ENCODE measurements at places on chromosomes 1 and 21.

GRCh38 chr1:55272994-55273393, 57.8 kb upstream of the USP24 start:
- DNase-seq = no peak

GRCh38 chr1:158290321-158290844, 660 bp downstream of the CD1C start:
- DNase-seq = no peak

- peak; percentile 63 for DNase-seq
Observed at GRCh38 chr1:14142397-14143100, 442.6 kb downstream of the PRDM2 start.

- no peak for DNase-seq
Observed at GRCh38 chr1:39036678-39037077, 10.5 kb downstream of the NDUFS5 start.

DNA sequence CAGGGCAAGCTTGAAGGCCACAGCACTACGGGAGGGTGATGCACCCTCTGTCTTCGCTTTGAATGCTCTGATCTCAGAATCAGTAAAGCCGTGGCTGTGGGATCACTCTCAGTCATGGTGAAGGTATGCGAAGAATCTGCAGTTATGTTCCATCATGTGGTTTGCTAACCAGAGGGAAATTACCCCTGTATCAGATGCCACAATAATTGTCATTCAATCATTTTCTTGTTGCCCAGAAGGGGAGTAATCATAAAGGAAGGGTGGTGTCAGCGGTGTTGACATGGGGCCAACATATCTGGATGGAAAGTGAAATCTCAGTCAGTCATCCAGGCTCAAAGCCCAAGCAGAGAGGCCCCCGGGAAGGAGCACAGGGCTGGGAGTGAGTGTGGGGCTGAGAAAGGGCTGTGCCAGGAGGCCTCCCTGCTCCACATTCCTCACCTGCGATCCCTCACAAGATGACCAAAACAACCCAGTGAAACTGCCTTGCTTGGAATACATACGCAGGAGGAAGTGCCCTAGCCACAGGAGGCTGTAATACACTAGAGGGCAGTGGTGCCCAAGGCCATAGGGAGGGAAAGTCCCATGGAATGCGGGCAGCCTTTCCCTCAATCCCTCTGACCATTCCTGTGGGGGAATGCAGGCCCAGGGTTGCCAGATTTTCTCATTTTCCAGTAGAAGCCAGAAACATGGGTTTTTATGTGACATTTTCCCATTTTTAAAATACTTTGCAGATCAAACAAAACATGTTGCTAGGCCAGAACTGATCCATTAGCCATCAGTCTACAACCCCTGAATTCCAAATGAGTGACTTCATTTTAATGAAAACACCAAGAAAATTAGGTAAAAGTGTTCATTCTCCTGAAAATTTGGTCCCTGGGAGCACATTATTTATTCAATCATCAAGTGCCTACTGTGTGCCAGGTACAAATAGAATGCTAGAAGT, 95.7 kb upstream of the VANGL1 start:
- no peak for DNase-seq

DNA sequence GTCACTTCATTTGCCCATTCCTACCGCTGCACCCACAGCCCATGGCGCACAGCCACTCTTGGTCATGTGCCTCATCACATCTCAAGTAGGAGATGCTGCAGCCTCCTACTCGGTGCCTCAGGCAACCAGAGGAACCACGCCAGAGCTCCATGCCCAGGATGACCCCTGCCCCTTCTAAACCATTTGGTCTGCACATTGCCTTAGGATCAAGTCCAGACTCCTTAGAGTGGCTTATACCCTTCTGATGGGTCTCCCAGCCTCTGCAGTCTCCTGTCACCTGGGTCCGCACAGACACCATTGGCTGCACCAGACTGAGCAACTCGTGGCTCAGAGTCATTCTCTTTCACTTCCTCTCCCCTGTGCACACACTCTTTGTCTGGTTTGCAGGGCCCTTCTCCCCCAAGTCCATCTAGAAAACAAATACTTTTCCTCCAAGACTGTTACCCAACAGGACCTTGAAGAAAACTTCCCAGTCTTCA, 2.2 kb upstream of the ADORA3 start:
- DNase-seq = no peak

DNA sequence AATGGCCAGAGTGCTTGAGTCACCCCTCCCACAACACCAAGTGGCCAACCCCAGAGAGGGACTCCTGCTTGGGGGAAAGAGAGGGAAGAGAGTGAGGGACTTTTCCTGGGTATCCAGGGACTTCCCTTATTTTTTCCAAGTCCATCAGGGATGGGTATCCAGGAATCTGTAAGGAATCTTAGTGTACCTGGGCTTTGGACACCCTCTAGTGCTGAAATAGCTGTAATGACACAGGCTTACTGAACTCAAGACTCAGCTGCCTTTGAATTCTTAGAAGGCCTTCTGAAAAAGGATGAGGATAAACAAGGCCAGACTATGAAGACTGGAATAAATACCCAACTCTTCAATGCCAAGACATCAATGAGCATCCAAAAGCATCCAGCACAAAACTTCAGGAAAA, 12.0 kb downstream of the TSHB start:
- DNase-seq = no peak

- no peak for DNase-seq
Observed at GRCh38 chr1:232207073-232207866, 422.7 kb downstream of the SIPA1L2 start.

- DNase-seq = no peak
Observed at GRCh38 chr21:15285556-15285955, 220.8 kb upstream of the NRIP1 start.

DNA sequence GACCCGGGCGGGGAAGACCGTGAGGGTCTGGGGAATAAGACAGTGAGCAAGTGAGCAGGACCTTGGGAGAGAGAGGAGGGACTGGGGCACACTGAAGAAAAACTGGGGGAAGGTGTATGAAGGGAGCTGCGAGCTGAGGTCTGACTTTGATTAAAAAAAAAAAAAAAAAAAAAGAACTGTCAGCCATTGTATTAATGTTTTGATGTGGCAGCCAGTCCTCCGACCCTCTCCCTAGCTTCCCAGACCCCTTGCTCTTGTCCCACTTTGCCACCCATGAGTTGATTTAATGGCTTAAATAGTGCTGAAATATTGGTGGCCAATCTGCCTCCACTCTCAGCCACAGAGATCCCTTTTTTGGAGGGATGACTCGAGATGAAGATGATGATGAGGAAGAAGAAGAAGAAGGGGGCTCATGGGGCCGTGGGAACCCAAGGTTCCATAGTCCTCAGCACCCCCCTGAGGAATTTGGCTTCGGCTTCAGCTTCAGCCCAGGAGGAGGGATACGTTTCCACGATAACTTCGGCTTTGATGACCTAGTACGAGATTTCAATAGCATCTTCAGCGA, 652 bp downstream of the HAX1 start:
- DNase-seq = no peak

- DNase-seq = no peak
Observed at GRCh38 chr1:212302745-212303383, 17.7 kb downstream of the PPP2R5A start.

- no peak for DNase-seq
Observed at GRCh38 chr1:162709870-162710269, 77.6 kb downstream of the DDR2 start.

DNA sequence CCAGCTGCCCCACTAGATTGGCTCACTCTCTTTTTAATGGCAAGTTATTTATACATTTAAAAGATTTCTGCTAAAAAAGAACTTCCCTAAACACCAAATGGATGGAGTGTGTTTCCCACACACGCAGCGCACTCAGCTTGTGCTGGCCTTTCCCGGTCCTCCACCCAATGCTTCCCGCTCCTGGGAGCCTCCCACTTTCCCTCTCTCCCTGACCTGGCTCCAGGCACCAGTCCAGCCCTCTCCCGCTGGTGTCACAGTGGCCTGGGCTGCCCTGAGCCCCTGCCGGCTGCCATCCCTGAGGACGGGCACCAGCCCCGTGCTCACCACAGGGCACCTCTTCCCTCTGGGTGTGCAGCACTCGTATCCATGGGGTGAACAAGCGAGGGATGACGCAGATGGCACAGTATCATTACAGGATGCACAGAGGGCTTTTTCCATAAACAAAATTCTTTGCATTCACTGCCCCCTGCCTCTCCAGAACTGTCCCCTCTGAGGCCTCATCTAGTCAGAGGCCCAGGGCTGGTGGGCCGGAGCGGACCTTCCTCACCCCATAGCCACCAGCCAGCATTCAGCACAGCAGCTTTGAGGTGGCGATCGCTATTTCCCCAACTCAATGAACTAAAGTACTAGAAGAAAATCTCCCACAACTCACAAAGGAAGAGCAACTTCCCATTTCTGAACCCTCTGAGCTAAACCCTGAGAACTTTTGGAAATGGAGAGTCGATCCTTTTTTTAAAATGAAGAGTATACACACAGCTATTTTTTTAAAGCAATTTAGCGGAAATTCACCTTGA, 68.5 kb downstream of the SLC37A1 start:
- DNase-seq = no peak

DNA sequence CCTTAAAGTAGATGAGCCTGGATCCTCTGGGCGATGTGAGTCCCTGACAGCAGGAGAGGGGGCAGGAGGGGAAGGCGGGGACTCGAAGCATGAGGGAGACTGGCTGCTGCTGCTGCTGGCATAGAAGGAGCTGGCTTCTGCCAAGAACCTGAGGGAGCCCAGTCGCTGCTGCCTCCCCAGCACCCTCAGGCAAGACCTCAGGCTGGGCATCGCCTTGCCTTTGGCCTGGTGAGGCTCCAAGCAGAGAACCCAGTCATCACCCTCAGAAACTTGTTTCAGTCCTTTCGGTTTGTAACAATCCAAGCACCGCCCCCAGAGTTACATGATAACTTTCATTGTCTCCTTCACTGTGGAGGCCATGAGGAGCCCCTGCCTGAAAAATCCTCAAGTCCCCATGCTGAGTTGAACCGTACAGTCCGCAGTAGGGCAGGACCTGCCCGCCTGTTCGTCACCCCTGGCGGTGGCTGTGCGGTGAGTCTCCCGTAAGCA, 38.8 kb downstream of the POFUT2 start:
- DNase-seq = no peak

GRCh38 chr1:11248169-11248568, 14.2 kb downstream of the MTOR start:
- no peak for DNase-seq

- no peak for DNase-seq
Observed at GRCh38 chr1:39981945-39982344, 27.0 kb downstream of the MFSD2A start.

- no peak for DNase-seq
Observed at GRCh38 chr1:110309139-110309538, 30.0 kb upstream of the RBM15 start.

DNA sequence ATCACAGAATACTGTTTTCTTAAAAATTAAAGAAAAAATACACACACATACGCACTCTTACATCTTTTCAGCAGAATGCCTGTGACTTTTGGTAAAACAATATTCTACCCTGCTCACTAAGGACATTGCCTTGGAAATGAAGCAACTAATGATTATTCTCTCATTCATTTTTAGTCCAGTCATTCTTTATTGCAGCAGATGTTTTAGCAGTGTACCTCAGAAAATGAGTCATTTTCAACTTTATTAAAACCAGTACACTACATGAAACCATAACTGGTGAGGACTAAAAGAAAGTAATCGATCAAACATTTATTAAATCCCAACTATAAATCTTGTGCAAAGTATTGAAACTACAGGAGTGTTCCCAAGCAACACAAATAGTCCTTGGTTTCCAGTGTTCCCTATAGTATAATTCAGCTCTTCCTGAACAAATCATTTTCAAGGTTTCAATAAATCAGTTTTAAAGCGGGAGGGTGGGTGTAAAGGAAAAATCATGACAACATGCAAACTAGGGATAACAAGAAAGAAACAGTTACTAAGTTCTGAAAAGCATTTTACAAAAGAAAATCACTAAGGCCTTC, 114.2 kb downstream of the ADGRL4 start:
- no peak for DNase-seq

DNA sequence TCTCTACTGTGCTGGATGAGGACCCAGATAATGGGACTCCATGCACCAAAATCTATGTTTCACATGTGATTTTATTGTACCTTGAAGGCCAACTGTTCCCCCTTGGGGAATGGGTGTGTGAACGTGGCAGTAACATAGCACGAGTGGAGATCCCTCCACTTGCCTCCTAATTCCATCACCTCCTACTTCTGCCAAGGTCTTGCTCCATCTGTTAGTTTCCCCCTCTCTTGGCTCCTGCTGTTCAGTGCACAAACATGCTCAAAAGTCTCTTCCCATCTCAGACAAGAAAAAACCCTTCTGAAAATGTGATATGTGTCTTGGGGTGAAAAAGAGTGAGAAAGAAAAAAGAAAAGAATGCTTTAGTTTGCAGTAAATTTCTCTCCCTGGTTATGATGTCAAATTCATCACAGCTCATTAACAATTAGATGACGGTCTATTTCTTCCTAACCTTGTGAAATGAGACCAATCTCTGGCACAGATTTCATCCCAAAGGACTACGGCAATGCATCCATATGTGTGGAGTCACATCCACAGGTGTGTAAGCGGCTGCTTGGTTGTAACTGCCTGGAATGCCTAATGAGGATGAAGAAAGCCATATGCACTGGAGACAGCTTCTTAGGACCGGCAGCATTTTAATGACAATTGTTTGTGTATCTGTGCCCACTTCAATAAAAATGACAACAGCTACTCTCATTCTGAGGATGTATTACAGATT, 79.3 kb upstream of the DIRAS3 start:
- DNase-seq = no peak

DNA sequence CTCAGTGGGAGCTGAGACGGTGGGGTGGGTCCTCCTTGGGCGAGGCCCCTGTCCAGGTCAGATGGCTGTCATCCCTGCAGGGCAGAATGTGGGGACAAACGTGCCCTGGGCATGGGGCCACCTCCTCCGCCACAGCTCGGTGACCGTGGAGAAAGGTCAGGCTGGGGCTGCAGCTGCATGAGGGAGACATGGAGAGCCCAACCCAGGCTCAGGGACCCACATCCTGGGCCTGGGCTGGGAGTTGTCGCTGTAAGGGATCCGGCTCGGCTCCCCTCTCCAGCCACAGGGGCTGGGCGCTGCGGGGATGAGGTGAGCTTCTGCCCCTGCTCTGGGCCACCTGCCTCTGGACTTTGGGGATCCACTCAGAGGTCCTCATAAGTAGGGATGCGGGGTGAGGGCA, 518 bp upstream of the PLCH2 start:
- DNase-seq = no peak

GRCh38 chr1:248373761-248374160, 1.8 kb upstream of the OR2T6 start:
- no peak for DNase-seq

DNA sequence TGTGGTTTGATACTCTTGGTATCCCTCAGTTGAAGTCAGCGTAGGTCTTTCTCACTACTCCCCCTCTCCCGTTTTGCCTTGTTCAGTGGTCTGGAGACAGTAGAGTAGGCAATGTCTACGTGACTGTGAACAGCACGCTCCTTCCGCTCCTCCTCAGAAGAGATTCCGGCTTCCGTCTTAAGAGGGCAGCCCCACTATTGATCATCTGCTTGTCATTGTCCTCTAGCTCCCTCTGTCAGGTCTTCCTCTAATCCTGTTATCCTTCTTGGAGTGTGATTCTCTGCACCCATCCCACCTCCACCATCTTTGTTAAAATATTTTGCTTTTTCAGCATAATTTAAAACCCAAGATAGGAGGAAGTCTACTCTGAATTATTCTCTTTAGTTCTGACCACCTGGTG, 129.9 kb upstream of the KCNK2 start:
- DNase-seq = no peak
